ENCODE measurements at places on chromosomes 6 and 20. TPM values are rescaled to one million over a fixed set of nuclear protein-coding genes. Genes with fewer than 3 reads are reported as not detected.

DNA sequence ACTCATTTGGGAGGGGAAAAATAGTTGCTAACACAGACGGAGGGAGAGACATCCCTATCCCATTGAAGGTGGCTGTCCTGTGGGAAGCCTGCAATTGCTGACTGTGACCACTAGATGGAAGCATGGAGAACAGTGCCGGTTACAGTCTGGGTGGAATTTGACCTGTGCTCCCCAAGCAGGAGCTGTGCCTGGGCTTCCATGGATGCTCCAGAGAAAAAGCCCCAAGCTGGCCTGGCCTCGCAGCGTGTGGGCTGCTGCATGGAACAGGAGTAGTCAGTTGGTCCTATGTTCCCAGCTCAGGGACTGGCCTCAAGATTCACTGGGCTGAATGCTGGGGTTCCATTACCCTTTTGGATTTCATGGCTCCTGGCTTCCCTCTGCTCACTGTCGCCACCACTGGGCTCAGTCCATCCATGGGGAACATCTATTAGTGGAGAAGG is 116.3 kb upstream of the CHD6 start:
- no peak for DNase-seq

DNA sequence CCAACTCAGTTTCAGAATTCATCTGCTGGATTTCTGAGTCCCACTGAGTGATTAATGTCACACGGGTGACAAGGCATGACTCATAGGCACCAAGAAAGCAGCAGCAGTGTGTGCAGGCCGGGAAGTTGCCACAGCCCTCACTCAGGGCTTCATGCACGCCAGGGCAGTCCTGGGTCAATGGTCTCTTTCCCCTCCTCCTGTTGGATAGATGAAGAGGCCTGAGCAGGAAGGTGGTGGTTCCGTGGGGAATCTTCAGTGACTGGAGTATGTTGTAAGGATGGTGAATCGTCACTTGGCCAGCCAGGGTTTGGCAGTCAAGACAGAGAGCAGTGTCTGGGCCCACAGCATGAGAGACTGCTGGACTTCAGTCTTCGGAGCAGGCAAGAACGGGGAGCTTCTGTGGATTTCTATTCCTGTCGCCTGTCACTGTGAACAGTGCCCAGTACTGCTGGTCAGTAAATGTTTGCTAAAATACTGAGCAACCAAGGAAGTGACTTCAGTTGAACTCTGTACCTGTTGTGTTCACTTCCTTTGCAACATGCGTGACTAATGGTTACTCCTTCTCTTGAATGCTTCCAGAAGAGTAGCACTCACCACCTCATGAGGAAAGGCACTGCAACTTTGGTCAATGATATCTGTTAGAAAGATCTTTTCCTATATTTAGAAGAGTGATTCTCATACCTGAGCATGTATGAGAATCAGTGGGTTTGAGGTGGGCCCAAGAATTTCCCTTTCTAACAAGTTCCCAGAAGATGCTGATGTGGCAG is 62.0 kb upstream of the CD93 start:
- DNase-seq: peak; percentile 71

The ASCC3 gene
- 13.9 TPM for total RNA-seq

DNA sequence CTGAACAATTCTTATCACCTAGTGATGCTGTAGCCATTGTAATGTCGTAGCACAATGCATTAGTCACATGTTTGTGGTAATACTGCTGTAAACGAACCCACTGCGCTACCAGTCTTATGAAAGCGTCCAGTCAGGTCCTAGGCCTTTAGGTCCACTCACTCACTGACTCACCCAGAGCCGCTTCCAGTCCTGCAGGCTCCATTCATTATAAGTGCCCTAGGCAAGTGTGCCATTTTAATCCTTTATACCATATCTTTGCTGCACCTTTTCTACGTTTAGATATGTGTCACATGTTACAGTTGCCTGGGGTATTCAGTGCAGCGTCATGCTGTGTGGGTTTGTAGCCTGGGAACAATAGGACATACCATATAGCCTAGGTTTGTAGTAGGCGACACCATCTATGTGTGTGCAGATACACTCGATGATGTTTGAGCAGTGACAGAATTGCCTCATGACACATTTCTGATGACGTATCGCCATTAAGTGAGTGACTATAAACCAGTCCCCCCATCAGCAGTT is 15.4 kb downstream of the IGF2R start:
- DNase-seq: no peak

DNA sequence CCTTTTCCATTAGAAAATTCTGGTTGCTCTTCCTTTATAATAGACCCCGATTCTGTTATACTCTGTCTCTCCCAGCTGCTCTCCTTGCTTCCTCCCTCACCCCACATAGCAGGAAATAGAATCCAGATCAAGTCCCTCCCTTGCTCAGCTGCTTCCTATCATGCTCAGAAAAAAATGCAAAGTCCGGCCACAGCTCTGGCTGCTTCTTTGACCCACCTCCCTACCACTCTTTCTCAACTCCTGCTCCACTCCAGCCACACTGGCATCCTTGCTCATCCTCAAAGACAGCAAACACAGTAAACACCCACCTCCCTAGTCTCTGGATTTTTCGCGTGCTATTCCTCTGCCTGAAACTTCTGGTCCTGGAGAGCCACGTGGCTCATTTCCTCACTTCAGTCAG is 9.1 kb upstream of the SLC22A16 start:
- DNase-seq: no peak

The B3GALT4 gene
- total RNA-seq: 8.3 TPM

The TCP11 gene
- not detected for total RNA-seq

The KAT14 gene
- 11.6 TPM for total RNA-seq

The TBXT gene
- not detected for total RNA-seq

The SULF2 gene
- total RNA-seq: 32.0 TPM

DNA sequence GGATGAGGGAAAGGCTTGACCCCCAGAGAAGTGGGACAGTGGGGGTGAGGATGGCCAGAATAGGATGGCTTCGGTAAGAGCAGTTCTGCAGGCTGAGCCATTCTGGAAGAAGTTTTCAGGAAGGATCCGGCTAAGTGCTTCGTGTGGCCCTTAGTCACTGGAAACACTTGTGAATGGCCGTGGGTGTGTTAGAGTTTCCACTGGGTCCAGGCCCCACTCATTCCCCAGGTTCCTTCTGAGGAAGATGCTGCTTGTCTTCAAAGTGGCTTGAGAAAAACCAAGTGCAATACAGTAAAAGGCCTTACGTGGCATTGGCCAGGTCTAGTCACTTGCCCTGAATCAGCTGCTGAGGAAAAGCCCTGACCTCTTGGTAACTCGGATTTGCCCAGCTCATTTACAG is 27.9 kb downstream of the MANBAL start:
- DNase-seq: no peak

- no peak for DNase-seq
Measured at GRCh38 chr6:74510878-74511277, 695.0 kb downstream of the COL12A1 start.

- no peak for DNase-seq
Measured at GRCh38 chr6:113595911-113596376, 261.2 kb upstream of the MARCKS start.

DNA sequence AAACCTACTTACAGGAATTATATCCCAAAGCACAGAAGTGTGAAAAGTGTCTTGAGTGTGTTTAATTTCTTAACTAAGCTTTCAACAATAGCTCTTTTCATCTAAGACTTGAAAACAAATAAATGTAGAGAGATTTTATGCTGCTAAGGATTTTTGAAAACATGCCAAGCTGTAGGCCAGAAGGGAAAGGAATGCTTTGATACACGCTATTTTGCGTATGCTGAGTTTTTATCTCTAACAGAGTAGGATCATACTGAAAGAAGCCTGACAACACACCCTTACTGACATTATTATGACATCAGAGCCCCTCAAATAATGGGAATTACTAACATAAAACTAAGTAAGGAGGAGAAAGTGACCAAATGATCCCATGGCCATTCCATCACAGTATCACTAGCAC is 265.5 kb downstream of the KHDC1L start:
- DNase-seq: no peak

DNA sequence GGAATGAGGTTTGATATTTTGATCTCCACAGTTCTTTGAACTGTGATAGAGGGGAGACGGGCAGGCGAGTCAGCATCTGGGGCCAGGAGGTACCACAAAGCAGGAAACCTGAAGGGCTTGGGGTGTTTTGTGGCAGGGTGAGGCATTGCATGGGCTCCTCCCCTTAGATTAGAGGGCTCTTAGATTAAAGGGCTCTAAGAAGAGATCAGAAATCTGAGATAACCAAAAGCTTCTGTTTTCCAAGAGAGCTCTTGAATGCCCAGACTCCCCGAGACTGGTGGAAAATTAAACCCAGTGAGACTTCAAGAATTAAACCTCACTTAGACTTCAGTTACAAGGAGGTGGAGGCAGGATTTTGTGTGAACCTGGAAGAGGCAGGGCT is 2.4 kb upstream of the GPX5 start:
- DNase-seq: no peak

DNA sequence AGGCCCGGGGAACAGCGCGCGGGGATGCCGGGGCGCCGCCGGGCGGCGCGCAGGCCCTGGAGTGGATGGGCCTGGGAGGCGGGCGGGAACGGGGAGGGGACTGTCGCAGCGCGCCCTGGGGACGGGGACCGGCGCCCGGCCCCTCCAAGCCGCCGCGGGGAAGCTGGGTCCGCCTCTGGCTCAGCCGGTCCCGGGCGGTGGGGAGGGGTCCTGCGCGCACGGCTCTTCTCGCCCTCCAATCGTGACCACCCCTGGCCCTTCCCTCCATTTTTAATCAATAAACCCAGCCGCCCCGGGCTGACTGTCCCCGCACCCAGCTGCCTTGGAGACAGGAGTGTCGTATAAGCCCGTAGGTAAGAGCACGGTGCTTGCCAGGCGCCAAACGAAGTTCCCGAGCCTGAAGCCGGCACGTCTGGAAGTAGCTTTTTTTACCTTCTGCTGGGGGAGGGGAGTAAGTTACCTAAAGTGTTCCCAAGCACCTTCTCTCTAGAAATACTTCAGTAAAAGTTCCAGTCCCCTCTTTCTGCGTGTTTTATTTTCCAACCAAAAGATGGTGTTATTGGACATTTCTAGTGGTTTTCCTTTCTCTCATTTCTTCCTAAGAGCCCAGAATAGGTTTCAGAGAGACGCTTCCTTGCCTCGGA is 780 bp upstream of the TAF4 start:
- peak; percentile 61 for DNase-seq

DNA sequence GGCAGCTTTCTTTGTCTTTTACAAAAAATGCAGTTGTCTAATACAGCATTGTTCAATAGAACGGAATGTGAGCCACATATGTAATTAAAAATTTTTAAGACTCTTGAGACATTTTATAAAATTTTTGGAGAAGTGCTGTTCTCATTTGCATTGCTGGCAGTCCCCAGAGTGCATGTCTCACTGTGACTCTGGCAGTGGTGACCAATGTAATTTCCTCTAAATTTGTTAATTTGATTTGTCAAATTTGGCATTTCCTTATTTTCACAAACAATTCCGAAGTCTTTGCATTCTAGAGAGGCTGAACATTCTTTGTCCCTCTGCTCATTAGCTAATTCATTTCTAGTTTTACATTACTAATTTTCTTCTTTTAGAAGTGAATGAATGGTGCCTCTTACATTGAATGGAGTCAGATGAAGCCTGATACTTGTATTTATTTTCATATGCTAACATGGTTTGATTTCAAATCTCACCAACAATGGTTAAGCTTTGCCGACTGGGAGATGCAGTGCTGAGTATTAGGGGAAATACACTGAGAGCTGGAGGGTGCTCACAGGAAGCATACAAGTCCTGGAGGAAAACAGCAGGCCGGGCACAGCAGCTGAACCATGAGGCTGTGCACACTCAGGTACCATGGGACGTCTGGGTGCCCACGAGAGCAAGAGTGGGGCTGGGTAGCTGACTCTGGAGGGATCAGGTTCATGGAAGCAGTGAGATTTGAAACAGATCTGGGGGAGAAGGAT is 68.5 kb upstream of the ARMC2 start:
- no peak for DNase-seq

DNA sequence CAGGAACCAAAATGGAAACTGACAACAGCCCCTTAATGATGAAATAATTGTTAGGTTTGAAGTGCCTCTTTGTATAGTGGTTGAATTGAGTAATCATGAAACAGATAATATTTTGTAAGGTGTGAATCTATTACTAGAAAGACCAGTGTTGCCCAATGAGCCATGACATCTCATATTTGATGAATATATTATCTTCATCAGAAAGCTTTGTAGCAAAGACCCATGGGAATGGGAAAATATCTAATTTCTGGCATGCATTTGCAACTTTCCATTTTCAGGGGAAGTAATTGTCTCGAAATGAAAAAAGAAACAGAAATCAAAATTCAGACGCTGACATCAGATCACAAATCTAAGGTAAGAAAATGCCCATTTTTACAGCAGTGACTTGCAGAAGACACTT is 57.3 kb upstream of the LAMP5 start:
- no peak for DNase-seq

DNA sequence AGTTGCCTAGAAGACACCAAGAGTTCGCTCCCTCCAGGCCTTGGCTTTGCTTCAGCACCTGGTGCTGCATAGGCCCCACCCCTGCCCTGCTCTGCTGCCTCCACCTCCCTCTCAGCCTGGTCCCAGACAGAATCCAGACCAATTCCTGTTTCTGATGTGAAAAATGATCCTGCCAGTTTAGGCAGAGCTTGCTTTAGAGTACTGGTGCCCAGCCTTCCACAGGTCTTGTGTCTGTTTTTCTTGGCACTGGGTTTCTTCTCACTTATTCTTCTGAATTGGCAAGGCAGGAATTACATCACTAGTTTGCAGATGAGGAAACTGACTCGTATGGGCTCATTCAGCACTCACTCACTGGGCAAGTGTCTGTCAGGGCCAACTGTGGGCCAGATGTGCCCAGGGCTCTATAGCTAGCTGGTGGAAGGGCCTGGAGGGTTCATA is 53.0 kb downstream of the HLA-A start:
- no peak for DNase-seq

DNA sequence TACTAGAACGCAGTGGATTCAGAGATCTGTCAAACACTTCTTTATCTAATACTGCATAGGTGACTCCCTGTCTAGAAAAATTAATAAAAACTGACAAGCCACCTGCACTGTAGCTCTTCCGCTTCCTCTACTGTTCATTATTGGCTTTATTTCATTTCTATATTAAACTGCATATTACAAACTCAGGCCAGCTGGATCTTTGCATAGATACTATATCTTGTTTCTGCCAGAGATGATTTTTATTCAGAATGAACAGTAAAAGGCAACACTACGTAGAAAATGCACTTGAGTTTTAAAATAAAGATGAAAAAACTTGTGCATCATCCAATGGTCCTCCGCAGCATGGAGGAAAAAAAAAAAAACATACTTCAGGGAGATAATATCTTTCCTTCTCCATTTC is 508.3 kb downstream of the PRKN start:
- no peak for DNase-seq

The GTSF1L gene
- not detected for total RNA-seq

The CLIC5 gene
- total RNA-seq: 279 TPM

DNA sequence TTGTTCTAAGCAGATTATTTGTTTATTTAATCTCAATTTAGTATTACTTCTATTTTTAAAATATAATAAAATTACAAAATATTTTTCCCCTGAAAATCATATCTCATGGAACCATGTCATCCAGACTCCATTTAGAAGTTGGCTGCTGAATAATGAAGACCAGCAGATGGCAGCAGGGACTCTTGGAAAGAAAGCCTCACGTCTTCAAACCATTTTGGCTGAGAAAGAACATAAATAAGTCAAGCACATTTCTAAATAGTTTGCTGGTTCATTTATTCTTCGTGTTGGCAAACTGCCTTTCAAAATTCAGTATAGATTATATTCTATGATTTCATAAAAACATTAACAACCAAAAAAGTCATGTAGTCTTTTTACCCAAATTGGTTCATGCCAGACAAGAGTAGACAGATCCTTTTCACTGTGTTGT is 71.7 kb downstream of the RCAN2 start:
- DNase-seq: no peak

The RBM24 gene
- 187 TPM for total RNA-seq
